Endothelial cell of umbilical vein (primary cell): ENCODE measurements at places on chromosomes 11 and 22.

DNA sequence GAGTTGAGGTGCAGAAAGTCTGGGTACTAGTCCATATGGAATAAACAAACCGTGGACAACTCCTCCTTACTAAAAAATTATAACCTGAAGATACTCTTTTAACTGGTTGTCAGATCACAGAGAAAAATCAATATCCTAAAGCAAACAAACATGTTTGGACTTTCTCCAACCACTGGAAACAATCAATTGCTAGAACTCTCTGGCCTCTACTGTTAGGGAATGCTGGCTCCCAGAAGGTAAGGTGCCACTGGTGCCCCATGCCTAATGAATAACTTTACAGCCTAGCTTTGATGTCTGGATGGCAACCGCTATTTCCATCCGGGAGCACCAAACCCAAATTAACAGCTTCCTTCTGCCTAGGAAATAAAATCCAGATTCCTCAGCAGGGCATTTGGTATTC lies 74.5 kb downstream of the AMBRA1 start:
- no peak for DNase-seq

DNA sequence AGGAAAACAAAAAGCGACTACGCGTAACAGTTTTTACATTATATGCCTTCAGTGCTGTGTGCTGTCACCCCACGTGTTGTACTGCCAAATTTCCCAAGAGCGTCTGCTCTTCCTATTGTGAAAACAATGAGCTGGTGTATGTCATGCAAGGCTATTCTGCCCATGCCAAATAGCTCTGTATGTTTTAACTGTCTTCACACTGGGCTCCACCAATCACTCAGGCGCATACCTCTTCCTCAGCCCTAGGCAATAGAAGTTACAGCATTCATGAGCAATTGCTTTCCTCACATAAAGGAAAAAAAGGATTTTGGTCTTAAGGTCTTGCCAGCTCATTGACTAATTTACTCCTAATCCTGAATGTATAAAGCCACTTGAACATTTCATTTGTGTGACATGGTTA lies 606.8 kb downstream of the NTM start:
- no peak for DNase-seq

DNA sequence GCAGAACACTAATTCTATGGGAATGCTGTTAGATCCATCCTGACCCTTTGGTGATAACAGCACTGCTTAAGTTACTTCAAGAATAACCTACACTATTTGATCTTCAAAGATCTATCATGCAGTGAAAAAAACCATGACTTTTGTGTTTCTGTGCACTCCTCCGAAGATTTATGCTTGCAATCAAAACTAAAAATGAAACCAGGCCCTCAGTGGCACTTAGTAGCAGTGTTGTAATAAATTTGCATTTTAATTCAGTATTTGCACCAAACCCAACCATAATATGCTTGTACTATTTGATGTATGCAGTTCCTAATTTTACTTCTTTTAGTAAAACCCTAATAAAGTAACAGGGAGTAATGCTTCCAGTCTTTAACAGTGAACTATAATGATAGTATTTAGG lies 130.7 kb downstream of the SOX6 start:
- DNase-seq, result no peak

DNA sequence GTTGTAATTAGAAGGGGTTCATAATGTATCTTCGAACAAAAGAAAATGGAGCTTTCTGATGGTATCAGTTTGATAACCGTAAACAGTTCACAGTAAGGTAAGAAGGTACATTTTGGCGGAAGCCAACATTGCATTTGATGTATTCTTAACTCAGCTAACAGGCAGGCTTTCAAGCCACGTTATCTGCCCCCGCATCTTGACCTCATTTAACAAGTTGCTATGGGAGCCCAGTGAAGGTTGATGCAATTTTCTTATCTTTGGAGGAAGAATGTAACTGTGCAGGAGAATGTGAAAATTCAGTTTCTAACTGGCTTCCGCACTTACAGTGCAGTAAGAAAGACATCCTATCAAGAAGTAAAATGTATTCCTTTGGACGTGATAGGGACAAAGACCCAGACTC lies 110.6 kb downstream of the ETS1 start:
- no peak for DNase-seq

DNA sequence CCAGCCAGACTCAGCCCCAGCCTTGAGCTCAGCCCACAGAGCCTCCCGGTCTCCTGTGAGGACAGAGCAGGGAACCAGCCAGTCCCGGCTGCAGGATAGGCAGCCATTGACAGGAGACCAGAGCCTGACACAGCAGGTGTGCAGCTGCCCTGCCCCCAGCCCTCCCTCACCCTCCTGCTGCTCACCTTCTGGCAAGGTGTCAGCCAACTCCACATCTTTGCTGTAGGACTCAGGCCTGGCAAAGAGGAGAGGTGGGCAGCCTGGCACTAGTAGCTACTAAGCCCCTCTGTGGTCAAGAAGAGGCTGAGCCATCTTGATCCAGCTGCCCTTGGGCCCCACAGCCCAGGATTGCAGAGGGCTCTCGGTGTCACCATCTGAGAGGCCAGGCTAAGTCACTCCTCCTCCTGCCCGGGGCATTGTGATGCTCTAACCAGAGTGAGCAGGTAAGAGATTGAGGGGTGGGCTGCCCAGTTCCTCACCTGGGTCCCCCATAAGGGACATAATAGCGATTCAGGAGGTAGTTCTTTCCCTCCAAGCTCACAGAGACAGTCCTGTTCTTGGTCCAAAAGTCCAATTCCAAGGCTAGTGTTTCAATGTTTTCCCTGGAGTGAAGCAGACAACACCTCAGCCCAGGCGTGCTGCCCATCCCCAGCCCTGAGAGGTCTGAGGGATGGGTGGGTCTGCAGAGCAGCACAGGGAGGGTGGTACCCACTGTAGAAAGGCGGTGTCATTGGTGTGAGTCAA lies 18.6 kb downstream of the TREH start:
- no peak for DNase-seq

DNA sequence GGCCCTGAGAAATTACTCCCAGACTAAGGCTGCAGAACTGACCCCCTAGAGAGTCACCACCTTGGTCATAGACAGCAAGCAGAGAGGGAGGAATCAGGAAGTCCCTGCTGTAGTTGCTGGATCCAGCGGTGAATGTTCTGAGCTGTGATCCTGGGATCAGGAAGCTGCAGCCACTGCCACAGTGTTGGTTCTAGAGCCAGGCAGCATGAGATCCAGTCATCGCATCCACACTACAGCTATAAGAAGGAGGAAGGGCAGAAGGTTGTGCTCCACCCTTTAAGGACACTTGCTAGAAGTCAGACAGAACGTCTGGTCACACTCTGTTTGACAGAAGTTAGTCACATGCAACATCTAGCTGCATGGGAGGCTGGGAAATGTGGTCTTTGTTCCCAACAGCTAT lies 104.7 kb upstream of the OR4B1 start:
- DNase-seq, result no peak

- DNase-seq, result no peak
Observed at GRCh38 chr11:45042560-45042959, 91.9 kb upstream of the TP53I11 start.

GRCh38 chr11:26909515-26909914 lies 84.4 kb upstream of the FIBIN start:
- no peak for DNase-seq
